ENCODE measurements at places on chromosomes 5 and 9. TPM values are rescaled to one million over a fixed set of nuclear protein-coding genes. Genes with fewer than 3 reads are reported as not detected.

POLK gene
- 15.5 TPM for total RNA-seq

IL13 gene
- not detected for total RNA-seq

SPTLC1 gene
- 83.0 TPM for total RNA-seq

C5orf63 gene
- 1.1 TPM for total RNA-seq

ZNF367 gene
- total RNA-seq: 5.0 TPM

MEIKIN gene
- not detected for total RNA-seq

SPATA31C1 gene
- not detected for total RNA-seq

C9orf153 gene
- not detected for total RNA-seq
